Activated naive CD4-positive, alpha-beta T cell (primary cell): ENCODE measurements at places on chromosomes 2 and 18.

GRCh38 chr2:8965216-8965969 is 38.1 kb downstream of the MBOAT2 start:
- no peak for DNase-seq

- no peak for DNase-seq
Observed at GRCh38 chr2:75560022-75560767, 544 bp downstream of the EVA1A start.

GRCh38 chr2:216657980-216658379 is 24.8 kb downstream of the IGFBP2 start:
- no peak for DNase-seq

GRCh38 chr2:113390124-113390849 is 47.2 kb upstream of the ZNG1B start:
- DNase-seq = no peak

DNA sequence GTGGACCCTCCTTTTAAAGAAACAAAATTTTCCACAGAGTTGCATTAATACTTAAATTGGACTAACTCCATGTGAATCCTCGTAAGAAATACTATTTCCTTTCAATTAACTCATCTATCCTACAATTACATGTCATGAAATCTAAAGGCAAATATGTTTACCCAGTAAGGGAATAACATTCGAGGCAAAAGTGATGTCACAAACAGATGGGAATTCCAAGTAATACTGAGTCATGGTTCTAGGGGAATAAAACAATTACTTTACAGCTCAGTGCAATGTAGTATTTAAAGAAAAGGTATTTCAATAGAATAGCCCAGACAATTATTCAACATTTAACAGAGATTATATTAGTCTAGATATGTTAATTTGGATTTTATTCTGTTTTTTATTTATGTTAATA is 205.8 kb downstream of the ZNF385B start:
- DNase-seq = no peak

DNA sequence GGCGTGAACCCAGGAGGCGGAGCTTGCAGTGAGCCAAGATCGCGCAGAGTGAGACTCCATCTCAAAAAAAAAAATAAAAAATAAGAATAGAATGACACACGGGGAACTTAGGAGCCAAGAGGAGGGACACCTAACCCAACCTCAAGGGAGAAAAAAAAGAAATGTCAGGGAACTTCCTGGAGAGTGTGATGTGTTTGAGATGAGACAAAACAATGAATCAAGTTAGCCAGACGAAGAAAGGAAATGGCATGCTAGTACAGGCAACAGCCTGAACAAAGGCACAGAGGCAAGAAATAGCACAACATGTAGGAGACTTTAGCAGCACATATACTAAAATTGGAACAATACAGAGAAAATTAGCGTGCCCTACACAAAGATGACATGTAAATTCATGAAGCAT is 36.7 kb upstream of the PAPOLG start:
- no peak for DNase-seq

DNA sequence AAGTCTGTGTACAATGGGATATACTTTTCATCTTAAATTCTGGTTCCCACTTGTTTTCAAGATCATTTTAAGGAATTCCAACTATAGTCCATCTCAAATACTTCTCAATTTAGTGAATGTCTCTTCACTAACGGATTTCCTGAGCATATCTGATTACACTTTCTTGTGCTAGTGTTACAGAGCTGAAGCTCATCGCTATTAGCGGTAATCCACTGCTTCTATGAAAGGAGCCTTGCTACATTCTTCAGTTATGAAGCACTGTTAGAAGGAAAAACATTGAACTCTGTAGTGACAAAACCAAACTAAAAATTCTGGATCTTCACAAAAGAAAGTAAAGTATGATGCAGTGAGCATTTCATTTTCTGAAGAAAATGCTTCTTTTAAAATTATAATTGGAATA is 72.0 kb downstream of the AGPS start:
- no peak for DNase-seq

DNA sequence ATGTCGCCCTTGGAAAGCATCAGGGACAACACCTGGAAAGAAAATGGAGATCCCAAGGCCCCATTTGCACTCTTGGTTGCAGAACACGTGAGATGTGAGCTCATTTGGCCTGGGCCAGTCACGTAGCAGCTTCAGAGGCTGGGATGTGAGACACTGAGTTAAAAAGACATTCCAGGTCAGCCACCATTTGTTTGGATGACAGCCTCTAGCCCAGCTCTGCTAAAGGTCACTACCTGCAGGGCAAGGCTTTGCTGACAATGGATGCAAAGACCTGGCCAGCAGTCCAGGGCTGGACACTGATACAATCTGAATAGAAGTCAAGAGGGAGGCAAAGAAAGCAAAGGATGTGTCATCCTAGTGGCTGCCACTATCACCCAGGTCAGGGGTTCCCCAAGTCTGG is 83.9 kb upstream of the LRPPRC start:
- DNase-seq = no peak

DNA sequence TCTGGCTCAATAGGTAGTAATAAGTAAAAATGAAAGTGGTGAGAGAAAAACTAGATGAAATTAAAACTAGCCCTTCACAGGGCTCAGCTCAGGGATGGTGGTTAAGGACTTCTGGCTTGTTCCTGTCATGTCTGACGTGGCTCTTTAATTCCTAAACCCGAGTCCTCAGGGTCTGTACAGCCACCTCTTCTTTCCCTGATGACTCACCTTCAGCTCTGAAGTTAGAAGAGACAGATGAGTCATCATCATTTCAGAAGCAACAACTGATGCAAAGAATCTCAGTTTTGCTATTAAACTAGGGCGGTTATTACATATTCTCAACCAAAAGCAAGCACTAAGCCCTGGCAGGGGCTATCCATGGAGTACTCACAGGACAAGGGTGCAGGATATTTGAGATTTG is 24.0 kb upstream of the ITGB6 start:
- no peak for DNase-seq

DNA sequence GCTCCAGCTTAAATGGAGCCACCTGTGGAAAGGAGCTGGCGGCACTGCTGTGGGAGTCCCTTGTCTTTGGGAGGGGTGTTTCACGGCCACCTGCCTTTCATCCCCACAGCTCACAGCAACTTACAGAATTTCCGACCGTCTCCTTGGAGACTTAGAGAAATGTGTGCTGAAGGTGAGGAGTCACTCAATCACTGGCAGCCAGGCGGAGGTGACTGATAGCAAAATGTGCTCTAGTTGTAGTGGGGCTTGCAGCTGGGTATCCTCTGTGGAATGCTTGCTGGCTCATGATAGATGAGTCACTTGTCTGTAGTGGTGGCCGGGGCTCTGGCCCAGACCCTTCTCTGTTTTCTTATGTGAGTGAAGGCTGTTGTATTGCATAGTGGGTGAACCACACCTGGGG is 110.7 kb downstream of the SH3RF3 start:
- DNase-seq = no peak

DNA sequence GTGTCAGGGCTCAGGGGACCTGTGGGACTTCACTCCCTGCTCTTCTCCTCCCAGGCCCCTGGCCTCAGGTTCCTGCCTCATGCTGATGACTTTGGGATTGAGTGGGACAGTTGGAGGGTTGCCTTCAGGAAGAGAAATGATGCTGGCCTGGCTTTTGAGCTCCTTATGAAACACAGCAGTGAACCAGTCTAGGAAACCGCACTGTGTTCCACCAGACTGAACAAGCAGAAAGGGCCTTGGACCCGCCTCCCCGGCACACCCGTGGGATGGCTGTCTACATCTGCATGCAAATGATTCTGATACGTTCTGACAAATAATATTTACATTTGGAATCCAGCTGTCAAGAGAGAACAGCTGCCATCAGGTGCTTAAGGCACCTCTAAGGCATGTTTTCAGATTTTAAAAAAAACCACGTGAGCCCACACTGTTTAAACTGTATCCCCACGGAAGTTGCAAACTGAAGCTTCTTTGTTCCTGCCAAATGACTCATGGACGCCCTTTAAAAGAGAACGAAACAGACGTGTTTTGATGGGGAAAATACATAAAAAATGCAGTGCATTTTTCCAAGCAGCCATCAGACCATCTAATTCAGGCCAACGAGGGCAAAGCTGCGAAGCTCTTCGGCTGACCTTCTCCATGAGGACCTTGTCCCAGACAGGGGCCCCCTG is 27.6 kb upstream of the ASAP2 start:
- no peak for DNase-seq

GRCh38 chr2:173247156-173247555 is 107.5 kb upstream of the CDCA7 start:
- DNase-seq = no peak

DNA sequence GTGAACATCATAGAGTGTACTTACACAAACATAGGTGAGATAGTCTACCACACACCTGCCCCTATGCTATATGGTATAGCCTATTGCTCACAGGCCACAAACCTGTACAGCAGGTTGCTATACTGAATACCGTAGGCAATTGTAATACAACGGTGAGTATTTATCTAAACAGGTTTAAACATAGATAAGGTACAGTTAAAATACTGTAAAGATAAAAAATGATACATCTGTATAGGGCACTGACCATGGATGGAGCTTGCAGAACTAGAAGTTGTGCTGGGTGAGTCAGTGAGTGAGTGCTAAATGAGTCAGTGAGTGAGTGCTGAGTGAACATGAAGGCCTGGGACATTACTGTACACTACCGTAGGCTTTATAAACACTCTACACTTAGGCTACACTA is 267.0 kb upstream of the HS6ST1 start:
- no peak for DNase-seq

DNA sequence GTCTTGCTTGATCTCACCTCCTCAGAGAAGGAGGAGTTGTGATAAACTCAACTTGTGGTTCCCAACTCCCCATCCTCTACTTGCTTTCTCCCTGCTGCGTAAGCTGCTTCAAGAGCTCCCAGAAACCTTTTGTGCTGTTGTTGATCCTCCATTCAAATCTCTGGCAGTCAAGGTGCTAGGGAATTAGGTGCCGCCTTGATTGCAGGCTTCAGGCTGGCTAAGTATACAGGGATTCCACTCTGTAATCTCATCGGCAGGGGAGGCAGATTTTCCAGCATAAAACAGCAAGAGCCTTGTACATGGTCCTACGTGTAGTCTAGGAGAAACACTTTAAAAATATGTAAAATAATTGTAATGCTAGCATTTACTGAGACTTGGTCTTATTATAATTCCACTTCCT is 116.2 kb upstream of the DDX18 start:
- DNase-seq = no peak

DNA sequence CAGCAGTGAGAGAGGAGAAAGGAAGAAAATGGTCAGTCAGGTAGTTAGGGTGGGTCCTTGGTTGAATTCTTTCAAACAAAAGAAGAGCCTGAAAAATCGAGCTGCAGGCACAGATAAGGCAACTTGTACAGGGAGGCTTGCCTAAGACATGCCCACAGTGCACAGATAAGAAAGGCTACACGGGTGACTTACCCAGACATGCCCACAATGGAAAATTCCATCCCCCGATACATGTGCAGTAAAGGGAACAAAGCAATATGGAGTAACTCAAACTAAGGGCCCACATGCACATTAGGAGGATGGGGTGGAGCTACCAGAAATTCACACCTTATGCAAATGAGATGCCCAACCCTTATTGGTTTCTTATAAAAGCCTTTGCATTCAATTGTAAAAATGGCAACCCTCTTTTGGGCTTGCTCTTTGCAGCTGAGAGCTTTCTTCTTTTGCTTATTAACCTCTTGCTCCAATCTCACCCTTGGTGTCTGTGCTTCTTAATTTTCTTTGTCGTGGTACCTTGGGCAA is 110.3 kb upstream of the RMP24 start:
- DNase-seq = no peak

- DNase-seq = no peak
Observed at GRCh38 chr2:39264733-39265132, 21.0 kb upstream of the CDKL4 start.

DNA sequence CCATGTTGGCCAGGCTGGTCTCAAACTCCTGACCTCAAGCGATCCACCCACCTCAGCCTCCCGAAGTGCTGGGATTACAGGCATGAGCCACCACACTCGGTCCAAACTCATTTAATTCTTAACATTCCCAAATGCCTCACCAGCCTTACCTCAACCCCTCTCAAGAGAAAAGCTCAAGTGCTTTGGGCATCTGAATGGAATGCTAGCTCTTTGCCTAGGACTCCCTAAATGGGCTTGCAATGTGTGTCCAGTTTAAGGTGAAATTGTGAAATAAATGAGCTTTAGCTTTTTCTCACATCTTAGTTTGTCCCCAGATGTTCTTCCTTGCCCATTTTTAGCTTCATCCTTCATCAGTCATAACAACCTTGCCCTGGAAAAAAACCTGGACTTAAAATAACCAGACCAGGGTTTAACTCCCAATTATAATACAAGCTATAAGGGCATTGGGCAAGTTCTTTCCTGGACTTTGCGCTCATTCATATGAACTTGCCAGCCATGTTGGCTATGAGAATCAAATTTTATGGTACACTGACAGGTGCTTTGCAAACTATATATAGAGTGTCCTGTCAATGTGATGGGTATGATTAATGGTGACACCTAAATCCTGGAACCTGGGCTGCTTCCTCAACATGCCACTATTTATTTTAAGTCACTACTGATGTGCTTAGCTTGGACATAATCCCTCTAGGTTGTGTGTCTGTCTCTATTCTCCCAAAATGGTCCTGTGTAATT is 95.1 kb upstream of the SERPINE2 start:
- no peak for DNase-seq

- DNase-seq = no peak
Observed at GRCh38 chr18:35477974-35478373, 19.8 kb downstream of the INO80C start.

DNA sequence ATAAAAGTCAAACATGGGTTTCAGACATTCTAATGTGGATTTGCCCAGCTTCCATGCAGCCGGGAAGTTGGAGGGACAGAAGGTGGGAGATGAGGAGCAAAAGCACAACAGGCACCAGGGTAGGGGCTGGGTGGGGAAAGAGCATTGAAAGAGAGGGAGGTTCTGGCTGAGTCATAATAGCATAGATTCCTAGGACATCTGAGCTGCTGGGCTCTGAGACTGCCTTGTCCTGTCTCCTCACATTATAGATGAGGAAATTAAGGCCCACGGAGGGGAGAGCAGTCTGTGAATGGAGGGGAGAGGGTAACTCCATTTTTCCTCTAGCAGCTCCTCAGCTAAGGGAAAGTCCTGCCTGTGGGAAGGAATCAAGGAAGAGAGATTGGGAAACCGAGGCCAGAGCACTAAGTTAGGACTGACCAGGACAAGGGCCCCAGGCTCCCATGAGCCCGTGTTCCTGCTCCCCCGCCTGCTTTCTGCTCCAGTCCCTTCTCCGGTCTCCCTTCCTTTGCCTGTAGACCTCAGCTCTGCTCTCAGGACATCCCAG is 26.2 kb downstream of the SH2D6 start:
- DNase-seq = no peak

GRCh38 chr2:24421668-24422067 is 61.3 kb upstream of the ITSN2 start:
- DNase-seq = peak; percentile 9

- peak; percentile 68 for DNase-seq
Observed at GRCh38 chr2:226800941-226801784, 1.5 kb upstream of the IRS1 start.

DNA sequence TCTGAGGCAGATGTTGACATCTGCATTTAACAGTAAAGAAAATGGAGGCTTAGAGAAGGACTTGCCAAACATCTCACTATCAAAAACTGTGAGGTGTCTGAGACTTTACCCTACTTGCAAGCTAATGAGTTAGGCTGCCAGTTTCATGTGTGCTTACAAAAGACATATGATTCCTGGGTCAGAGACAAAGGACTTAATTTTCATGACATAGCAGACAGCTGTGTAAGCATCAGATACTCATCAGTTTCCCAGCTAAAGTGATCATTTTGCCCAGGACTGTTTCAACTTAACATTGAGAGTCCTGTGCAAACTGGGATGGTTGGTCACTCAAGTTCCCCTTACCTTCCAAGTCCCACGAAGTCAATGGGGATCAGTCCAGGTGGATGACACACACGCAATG is 18.9 kb upstream of the DAPL1 start:
- DNase-seq = no peak
